ENCODE measurements at places on chromosomes 11 and 22.

- peak; percentile 66 for DNase-seq
These were observed 14.7 kb downstream of the GGA1 start for GRCh38 chr22:37623075-37624016.

- DNase-seq: no peak
These were observed 4.5 kb downstream of the GSTT2 start for GRCh38 chr22:23984430-23984829.

DNA sequence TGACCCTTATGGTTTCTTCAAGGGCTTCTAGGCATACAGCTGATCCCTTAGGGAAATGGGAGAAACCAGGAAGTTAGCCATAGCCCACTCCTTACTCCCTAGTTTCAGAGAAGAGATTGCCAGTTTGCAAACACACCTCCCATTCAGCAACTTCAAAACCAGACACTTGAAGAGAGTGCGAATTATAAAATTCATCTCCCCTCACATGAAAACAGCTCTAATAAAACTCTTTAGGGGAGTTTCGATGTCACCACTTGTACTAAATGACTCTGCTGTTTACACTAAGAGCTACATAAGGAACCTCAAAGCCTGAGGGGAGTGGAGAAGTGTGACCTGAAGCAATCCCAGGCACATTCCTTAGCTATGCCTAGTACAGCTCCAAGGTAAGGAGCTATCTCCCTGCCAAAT, 8.3 kb downstream of the LGR4 start:
- no peak for DNase-seq

- DNase-seq: no peak
These were observed 110.7 kb downstream of the RPL27A start for GRCh38 chr11:8793114-8793777.

DNA sequence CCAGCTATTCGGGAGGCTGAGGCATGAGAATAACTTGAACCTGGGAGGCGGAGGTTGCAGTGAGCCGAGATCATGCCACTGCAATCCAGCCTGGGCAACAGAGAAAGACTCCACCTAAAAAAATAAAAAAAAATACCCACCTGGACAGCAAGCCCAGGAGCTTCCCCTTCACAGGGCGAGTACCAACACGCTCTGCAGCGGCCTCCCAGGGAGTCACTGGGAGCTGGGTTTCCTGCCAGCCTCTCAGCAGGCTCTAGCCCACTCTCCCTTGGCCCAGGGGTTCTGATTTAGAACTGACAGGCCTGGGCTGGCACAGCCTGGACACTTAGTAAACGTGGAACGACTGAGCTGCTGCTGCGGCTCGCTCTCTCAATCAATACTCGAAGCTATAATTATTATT, 2.0 kb upstream of the CABP7 start:
- no peak for DNase-seq

DNA sequence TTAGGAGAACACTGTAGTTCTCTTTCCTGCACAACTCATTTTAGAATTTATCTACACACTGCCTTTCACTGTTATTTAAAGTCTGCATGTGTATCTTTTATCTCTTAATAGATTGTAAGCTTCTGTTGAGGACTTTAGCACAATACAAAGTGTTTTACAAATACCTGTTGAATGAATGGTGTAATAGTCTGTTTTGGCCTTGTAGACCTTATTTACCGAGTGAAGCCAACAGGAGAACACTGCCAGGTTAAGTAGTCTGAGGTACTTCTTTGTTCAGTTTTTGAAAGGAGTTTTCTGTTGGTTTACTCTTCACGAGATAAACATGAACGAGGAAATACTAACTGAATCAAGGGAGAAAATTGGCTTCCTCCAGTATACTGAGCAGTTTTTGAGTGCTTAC, 31.0 kb downstream of the SIK2 start:
- DNase-seq: no peak

GRCh38 chr11:69368119-69368880, 74.3 kb downstream of the MYEOV start:
- DNase-seq: no peak

- DNase-seq: no peak
These were observed 41.5 kb upstream of the CYP2D6 start for GRCh38 chr22:42171946-42172719.

Data from stimulated activated CD8-positive, alpha-beta memory T cell treated with anti-CD3 and anti-CD28 coated beads, Interleukin-2, amount 100 ng/mL, for 48 hours (primary cell).